Left ventricle myocardium inferior (tissue), 1 donor: ENCODE measurements at places on chromosomes 16 and 17.

GRCh38 chr16:3645504-3646347, 8.8 kb upstream of the DNASE1 start:
- DNase-seq = no peak

GRCh38 chr16:29858149-29858849, 4.7 kb downstream of the CDIPT start:
- no peak for DNase-seq

DNA sequence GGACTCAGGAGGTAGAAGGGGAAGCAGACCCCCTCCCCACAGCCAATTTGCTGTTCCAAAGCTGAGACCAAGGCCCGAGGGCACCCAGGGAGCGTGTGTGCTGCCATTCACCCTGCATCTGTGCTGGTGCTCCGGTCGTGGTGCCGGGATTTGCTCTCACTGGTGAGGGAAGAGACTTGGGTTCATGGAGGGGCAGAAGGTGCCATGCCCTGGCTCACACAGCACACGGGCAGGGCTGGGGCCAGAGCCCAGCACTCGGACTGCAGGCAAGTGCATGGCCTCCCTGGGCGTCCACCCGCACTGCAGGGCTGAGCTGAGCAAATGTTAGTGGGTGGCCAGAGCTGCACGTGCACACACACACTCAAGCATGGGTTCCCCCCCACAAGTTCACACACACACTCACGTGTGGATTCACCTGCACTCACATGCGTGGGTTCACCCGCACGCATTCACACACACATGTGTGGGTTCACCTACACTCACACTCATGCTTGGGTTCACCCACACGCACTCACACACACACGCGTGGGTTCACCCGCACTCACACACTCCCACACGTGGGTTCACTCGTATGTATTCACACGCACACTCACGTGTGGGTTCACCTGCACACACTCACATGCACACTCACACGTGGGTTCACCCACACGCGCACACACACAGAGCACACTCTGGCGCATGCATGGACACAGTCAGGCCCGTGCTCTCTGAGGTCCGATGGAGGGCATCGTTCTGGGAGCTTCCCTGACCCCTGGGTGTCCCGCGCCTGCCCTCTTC, 57.0 kb upstream of the CBFA2T3 start:
- DNase-seq = no peak

GRCh38 chr16:47460359-47460710, 528 bp downstream of the ITFG1 start:
- no peak for DNase-seq

DNA sequence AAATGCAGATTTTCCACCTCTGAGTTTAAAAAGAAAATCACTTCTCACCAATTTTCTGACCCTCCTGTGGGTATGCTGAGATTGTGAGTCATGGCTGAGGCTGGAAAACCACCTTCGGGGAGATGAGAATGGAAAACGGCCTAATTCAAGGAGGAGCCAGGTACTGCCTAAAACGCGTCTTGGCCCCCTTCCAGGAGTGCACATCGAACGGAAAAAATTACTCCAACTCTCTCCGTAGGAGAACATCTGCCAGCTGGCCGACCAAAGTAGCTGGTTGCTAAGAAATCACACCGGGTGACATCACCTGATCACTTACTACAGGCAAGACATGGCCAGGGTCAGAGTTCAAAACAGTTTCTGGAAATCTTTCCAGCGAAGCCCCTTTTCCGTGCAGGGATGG, 107.6 kb downstream of the ZNF423 start:
- no peak for DNase-seq

GRCh38 chr17:30334421-30334820, 564 bp upstream of the TMIGD1 start:
- no peak for DNase-seq

- DNase-seq = no peak
Observed at GRCh38 chr16:53991754-53992378, 287.9 kb downstream of the FTO start.

GRCh38 chr17:42249681-42250446, 26.3 kb downstream of the STAT5B start:
- DNase-seq = no peak

GRCh38 chr17:43832976-43833829, at the start of gene MPP3:
Gene MPP3, minus strand, starts transcription at chr17:43833146. Its CDS starts 1,240 bp downstream, at chr17:43831906.
- peak; percentile 76 for DNase-seq

DNA sequence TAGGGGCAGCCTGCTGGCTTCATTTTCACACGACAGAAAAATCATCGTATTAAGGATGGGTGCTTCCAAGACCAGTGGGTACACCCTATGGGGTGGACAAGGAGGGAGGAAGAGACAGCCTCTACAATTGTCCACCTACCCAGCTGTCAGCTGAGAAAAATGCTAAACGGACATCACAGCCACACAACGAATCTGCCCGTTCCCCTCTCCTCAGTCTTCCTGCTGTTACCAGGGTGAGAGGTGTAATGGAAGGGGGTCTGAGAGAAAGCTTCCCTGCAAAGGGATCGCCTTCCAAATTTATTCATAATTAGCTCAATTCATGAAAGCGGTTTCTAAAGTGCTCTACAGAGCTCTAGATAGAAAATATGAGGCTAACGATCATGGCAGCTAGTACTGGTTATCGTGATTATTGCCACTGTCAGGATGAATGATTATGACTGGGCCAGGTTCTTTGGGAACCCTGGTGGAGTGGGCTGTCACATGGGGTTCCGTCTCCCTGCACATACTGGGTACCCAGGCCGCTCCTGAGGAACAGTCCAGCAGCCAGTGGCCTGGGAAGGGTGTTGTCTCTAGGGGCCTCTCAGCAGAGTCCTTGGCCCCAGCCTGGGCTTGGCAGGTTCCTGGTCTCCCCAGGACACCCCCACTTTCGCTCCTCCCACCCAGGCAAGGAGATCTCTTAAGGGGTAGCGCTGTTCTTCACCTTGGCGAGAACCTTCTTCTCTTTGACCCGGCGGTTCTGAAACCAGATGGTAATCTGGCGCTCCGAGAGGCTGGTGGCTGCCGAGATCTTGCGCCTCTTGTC, 2.2 kb downstream of the HOXB13 start:
- DNase-seq = no peak

GRCh38 chr17:22266231-22266630, 573.9 kb downstream of the KCNJ18 start:
- DNase-seq = no peak

DNA sequence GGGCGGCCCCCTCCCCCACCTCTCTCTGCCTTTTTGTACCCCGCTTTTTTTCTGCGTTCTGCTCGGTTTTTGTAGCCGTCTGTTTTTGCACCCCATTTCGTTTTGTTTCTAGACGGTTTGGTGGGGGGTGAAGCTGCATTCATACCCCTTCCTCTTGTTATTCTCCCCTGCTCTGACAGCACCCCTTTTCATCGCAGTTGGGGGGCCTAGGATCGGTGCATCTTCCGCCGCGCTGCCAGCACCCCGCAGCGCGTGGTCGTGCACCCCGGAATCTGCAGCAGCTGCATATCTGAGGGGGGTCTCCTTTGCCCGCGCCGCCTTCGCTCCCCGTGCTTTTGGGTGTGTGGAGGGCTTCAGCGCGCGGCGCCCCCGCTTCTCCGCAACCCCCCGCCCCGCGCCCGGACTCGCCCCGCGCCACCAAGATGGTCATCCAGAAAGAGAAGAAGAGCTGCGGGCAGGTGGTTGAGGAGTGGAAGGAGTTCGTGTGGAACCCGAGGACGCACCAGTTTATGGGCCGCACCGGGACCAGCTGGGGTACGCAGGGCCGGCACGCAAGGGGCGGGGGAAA, 455 bp downstream of the ATP1B2 start:
- no peak for DNase-seq

DNA sequence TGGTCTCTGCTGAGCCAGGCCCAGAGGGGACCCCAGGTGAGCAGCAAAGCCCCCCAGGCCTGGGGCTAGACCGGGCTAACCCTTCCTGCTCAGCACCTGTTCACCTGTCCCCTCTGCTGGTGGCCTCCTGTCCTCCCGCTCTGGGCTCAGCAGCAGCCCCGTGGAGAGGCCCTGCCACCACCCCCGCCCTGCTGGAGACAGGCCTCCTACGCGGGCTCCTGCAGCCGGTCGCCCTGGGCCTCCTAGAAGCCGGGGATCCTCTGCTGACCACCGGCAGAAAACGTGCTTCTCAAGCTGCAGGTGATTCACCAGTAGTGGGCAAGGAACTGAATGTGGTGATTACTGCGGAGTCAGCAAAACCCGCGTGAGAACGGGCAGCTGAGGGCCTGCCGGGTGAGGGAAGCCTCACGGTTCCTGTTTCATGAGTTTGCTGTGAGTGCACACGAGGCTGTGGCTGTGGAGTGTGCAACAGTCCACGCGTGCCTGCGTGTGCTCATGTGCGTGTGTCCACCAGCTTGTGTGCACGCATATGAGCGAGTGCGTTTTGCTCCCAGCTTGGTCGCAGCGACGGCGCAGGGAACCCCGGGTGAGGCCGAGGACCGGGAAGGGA, 792 bp downstream of the SECTM1 start:
- peak; percentile 48 for DNase-seq

DNA sequence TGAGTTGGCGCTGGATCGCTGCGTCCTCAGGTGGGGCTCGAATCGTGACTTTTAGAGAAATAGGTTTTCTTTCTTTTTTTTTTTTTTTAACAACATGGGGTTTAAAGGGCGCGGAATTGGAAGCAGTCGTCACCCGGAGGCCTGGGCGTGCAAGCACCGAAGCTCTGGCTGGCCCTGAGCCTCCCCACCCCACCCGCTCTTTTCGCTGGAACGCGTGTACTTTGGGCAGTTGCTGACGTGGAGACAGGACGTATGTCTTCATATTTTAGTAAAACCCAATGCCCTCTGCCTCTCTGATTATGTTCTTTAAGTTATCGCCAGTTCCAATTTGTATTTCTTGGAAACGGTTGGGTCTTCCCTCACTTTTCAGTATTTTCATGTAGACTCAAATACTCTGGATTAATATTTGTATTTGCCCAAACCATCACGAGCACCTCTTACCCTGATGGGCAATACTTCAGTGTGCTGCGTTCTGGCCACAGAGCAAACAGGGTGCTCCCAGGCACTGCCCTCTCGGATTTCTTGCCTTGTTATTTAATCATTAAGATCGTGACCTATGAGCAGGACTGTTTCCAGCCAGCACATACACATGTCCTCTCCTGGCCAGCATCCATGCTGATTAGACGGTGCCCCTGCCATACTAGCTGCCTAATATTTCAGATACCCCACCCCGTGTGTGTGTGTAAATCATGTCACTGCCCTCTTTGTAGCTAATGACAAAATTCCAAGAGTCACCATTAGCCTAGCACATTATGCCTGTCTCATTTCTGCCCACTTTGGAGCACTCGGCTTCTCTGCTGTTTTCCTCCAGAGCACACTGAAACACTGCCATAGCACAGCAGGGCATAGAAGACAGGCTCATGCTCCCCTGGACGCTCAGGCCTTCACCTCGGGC, 805 bp upstream of the C16orf95 start:
- DNase-seq = peak; percentile 34

GRCh38 chr16:67260426-67261063, 11.8 kb downstream of the SLC9A5 start:
- no peak for DNase-seq

- DNase-seq = no peak
Observed at GRCh38 chr16:78189121-78189520, 89.7 kb downstream of the WWOX start.

- DNase-seq = no peak
Observed at GRCh38 chr17:80660527-80661198, 116.0 kb downstream of the RPTOR start.

DNA sequence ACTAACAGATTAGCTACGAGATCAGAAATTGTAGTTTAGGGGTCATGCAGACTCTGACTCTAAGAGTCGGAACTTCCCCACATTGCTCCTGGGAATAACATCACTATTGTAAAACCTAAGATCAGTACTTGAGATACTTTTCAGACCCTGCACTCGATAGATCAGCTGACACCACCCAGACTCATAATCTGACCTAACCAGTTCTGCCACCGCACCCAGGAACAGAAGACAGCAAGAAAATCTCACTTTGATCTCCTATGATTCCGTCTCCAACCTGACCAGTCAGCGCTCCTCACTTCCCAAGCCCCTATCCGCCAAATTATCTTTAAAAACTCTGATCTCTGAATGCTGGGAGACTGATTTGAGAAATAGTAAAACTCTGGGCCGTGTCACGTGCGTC, 27.2 kb upstream of the ASGR2 start:
- no peak for DNase-seq

GRCh38 chr17:45824475-45824874, 20.2 kb upstream of the SPPL2C start:
- no peak for DNase-seq

GRCh38 chr17:10051112-10051511, 146.0 kb upstream of the RCVRN start:
- no peak for DNase-seq

DNA sequence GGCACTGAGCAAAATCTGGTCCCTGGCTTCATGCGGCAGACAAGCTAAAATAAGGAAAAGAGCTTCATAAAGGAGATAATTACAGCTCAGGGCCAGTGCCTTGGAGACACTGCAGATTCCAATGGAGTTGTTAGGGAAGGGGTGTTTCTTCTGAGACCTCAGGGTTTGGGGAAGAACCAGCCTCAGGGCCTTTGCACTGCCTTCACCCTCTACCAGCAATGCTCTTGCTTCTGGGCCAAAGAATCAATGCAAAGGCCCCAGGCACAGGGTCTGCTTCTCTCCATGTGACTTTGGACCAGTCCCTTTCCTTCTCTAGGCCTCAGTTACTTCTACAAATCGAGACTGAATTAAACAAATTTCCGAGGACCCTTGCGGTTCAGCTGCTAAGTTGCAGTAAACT, 36.2 kb upstream of the GAN start:
- DNase-seq = no peak

DNA sequence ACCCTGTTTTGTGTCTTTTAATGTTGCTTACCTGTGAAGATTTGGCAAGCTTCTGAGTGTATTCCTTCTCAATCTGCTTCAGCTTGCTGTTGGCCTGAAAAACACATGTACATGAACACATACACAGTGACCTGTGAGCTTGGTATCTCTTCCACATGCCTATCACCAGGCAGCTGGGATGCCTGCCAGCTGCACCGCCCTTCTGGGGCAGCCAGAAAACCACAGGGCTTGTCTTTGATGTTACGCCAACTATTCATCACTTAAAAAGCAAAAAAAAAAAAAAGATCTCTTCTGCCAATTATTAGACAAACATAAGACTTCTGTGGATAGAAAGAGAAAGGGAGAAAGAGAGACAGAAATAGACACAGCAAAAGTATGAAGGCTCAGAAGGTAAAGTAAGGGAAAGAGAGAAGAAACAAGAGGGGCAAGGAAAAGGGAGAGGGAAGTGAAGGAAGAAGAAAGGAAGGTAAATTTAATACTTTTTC, 189.2 kb upstream of the AXIN2 start:
- peak; percentile 73 for DNase-seq

DNA sequence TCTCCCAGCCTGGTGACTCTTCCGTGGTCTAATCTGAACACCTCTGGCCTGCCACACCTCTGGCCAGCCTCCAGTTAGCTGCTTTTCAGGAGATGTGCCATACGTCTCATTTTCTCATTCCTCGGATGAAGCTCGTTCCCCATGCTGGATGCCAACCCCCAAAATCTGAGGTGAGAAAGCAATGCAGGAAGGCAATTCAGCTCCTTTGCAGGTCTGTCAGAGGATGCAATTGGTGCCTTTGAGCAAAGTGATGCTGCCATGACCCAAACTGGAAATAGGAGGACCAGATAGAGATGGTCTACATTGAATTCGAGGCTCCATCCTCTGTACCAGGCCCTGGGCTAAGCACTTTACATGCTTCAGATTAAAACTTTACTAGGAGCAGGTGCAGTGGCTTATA, 11.0 kb upstream of the CUEDC1 start:
- no peak for DNase-seq

- no peak for DNase-seq
Observed at GRCh38 chr17:3875317-3875716, 17.5 kb downstream of the CAMKK1 start.
